ENCODE measurements at places on chromosomes 2 and 18.

DNA sequence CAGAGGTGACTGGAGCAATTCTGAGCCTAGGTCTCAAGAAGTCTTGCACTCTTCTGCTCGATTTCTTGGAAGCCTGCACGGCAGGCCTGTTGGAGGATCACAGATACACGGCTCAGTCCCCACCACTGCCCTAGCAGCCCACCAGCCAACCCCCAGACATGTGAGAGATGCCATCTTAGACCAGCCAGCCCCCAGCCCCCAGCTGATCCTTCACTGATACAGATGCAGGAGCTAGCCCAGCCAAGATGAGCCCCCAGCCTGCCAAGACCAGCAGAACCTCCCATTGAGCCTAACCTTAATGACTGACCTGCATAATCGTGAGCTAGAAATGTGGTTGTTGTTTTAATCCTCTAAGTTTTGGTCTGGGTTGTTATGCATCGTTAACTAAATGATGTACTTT, 47.5 kb downstream of the INHBB start:
- DNase-seq: no peak

DNA sequence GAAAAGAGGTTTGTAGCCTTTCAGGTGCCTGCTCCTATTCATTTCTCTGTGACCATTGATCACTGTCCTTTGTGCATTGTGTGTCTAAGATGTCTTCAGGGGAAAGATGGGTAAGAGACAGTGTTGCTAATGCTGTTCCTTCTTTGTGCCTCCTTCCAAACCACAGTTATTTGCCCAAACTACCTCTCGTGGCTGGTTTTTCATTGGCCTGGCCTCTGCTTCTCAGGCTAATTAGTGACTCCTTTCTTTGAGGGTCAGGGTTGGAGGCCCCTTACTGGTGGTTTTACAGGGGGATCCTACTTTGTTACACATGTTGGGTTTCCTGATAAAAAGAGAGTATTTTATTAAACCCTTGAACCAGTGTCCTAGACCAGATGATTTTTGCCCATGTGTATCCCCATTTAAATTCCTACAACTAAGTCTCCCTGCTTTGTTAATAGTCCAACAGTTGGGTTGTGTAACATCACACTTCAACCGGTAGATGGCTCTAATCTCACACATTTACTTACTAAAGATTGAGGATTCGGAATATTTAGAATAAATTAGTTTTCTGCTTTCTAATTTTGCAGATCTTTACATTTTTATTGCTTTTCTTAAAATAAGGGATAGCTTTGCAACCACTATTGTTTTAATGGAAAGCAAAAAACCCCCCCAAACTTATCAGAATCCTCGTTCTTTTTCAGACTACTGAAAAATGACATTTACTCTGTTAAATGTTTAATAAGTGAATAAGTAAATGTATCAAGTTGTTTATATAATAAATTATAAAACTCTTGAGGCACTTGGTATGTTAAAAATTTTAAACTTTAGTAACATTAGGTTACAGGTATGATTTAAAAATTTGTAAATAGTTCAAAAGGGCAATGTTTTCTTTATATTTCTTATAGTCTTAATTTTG, 2.4 kb downstream of the MARS2 start:
- peak; percentile 50 for DNase-seq

DNA sequence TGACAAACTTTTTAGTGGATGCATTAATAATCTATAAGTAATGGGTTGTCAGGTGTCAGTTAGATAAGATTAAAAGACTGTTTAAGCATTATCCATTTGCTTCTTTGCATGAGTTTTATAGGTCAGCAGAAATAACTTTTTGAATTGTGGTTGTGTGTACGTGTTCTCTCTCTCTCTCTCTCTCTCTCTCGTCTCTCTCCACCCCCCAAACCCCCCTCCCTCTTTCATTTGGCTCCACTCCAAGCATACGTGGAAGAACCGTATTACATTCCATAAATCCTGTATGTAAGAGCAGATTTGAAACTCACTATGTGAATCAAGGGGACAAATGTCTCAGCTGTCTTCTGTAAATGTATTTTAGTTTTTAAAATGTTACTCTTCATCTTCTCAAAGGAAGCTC, 120.2 kb downstream of the MEIS1 start:
- no peak for DNase-seq

GRCh38 chr2:70806013-70806412, 14.4 kb downstream of the CLEC4F start:
- no peak for DNase-seq

DNA sequence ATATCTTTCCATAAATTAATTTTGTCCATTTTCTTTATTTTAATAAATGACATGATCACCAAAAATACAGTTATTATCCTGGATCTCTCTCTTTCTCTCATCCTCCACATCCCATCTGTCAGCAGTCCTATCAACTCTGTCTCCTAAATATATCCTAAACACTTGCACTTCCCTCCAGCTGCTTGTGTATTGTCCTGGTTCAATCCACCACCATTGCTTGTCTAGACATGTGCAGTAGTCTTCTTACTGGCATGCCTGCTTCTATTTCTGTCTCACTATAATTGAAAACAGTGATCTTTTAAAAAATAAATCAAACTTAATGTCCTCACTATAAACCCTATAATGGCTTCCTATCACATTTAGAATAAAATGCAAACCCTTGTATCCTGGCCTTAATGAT, 2168.6 kb upstream of the PIK3C3 start:
- no peak for DNase-seq

GRCh38 chr18:77065221-77065981, 67.2 kb downstream of the MBP start:
- peak; percentile 98 for DNase-seq

GRCh38 chr2:149612122-149612521, 24.5 kb upstream of the MMADHC start:
- no peak for DNase-seq

DNA sequence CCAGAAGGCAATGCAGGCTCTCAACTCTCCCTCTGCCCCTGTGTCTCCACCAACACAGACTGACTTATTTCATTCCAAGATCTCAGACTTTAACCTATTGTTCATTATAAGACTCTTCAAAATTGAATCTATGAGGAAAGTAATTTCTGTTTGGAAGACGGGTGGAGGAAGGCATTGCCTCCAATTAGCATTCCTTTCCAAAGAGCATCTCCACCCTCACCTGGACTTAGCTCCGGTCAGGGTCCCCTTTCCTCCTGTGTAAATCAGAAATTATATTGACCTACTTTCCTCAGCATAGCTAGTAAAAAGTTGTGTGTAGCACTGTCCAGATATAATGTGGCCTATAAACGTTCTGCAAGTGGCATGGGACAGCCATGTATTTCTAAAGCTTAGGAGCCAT, 230.4 kb upstream of the ACVR2A start:
- no peak for DNase-seq

GRCh38 chr2:44618251-44619023, 256.7 kb downstream of the CAMKMT start:
- DNase-seq: no peak

DNA sequence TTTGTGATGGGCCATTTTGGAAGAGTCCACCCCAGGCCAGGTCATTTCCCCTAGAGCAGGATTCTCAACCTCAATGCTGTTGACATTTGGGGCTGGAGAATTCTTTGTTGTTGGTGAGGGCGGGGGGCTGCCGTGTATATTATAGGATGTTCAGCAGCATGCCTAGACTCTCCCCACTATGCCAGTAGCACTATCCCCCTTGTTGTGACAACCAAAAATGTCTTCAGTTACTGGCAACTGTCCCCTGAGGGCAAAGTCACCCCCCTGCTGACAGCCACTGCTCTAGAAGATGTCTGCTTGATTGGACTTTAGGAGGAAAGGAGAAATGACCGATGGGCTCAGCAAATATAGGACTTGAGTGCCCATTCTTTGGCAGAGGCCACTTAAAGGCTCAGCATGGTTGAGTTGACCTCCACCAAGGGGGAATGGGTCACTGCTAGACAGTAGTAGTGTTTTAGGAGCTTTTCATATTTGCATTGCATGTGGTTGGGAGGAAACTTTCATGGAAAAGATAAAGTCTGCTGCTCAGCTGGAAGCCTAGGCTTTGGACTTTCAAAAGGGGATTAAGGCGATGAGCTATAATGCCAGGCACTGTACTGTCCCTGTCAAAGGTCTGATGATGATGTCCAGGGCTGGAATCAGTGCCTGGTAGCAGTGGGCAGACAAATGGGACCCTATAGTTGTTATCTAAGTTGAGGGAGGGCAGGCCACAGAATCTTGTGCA, 61.1 kb upstream of the MCFD2 start:
- no peak for DNase-seq

GRCh38 chr2:8000870-8001269, 681.0 kb upstream of the ID2 start:
- peak; percentile 10 for DNase-seq

DNA sequence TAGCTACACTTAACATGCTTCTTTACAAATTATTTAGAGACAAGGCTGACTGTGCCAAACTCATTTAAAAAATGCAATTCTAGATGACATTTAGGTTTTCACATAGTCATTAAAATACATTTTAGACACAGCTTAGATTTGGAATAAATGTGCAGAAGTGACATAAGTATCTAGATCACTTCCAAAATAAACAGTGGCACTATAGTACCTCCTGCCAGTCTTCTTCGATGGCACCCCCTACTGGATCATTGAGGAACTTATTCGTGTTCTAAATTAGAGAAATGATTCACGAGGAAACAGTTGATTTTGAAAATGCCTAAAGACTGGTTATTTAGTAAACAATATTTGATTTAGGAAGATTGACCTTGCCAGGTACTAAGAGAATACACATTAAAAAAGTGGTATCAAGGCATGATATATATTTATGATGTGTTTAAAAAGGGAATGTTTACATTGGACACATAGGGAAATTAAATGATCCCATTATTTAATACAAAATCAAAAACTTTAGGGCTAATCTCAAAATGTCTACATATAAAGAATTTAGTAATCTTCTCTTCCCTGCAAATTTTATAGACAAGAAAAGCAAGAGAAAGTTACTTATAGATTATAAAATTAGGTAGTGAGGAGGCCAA, 323.9 kb downstream of the XIRP2 start:
- peak; percentile 67 for DNase-seq

DNA sequence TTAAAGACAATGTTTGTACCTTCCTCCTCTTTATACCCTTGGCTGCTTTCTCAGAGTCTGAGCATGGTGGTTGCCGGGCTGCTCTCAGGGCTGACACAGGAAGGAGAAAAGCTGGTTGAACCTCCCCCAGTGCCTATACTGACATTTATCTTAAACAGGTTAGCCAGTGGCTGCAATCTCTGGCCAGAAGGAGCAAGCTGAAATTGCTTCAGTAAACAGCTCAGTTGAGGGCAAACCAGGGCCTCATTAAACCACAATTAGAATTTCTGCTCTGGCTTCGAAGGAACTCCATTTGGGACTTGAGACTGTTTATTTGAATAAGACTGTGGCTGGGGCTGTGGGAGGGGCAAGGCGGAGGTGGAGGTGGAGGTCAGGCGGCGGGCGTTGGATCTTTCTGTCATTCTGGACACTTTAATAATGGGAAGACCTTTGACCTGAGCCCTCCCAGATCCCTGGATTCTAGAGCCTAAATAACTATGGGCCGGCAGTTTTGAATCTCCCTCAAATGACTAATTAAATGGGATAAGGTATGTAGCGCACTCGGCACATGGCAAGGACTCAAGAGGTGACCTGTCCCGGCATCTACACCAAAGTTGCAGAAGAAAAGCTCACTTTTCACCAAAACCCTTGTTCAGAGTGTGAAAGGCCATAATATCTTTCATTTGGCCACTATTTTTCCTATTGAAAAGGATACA, 120.6 kb upstream of the MYCN start:
- DNase-seq: no peak

- no peak for DNase-seq
These were observed 159.2 kb upstream of the SCN7A start for GRCh38 chr2:166653185-166653813.
